ENCODE measurements at places on chromosomes 2 and 18. TPM values are rescaled to one million over a fixed set of nuclear protein-coding genes. Genes with fewer than 3 reads are reported as not detected.

DNA sequence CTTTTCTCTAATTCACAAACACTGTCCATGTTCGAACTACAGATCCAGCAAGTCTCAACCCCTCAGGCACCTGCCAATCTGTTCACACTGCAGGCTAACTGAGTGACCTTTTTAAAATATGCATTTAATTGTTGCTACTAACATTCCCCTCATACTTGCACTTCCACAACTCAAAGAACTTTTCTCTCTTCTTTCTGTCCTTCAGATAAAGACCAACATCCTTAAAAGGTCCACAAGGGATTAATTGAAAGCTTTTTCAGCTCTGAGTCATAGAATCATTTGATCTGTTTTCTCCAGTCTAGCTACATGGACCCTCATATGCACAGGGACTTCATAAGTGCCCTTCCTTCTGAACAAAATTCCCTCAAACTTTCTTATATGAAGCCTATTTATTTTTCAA is 1321.2 kb downstream of the DPP10 start:
- DNase-seq, result no peak

- DNase-seq, result no peak
Measured at GRCh38 chr18:76895498-76895897, 73.1 kb downstream of the ZNF236 start.

The TTC21B gene
- 9.4 TPM for total RNA-seq

DNA sequence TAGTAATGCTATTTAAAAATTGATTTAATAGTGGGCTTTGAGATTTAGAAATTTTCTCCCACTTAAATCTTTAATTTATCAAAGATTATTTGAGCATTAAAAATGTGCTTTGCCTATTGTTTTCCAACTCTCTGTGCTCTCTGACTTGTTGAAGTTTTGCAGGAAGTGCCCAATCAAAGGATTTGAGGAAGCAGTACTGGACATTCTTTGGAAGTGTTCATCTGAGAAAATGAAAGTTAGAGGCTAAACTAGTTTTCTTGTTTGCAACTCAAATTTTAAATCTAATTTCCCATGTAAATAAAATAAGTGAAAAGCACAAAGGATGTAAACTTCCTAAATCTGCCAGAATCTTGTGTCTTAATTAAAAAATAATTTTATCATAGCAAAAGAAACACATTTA is 89.1 kb downstream of the CAMKMT start:
- DNase-seq, result no peak

- DNase-seq, result no peak
Measured at GRCh38 chr2:40358783-40359182, 93.1 kb downstream of the SLC8A1 start.

The CAMKMT gene
- total RNA-seq, result 4.5 TPM

The ABCG5 gene
- total RNA-seq, result not detected

The TBR1 gene
- 0.02 TPM for total RNA-seq

DNA sequence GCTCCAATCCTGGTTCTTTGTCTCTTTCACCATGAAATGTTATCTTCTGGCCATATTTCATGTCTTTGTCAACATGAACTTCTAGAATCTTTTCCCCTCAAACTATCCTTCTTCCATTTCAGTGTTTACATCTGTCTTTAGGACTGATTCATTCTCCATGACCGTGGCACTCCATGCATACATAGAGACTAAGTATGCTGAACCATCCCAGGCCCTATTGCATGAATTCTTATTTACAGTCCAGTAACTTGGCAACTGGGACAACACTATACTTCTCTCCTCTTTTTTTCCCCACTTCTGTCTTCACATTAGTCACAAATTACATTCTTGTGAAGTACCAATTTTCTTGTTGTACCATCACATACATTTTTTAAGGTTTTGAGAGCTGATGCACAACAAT is 109.8 kb upstream of the GALNT13 start:
- DNase-seq, result no peak

Data from H4 (cell line).